ENCODE measurements at places on chromosomes 16 and 17.

- no peak for DNase-seq
Measured at GRCh38 chr16:87420026-87421002, 28.2 kb downstream of the MAP1LC3B start.

DNA sequence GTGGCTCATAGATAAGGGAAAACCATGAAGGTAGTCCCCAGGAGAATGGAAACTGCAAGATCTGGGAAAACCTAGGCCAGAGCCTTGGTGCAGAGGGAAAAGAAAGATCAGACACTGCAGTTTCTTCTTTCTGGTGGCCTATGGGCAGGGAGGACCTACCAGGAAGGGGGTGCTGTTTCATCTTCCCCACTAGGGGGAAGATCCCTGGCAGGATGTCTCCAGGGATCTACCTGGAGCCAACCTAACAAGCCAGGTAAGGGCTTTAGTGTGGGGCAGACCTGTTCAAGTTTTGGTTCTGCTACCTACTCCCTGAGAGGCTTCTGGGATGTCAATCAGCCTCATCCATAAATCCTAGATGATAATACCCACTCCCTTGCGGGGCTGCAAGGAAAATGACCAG, 21.4 kb downstream of the TOM1L2 start:
- DNase-seq = no peak

DNA sequence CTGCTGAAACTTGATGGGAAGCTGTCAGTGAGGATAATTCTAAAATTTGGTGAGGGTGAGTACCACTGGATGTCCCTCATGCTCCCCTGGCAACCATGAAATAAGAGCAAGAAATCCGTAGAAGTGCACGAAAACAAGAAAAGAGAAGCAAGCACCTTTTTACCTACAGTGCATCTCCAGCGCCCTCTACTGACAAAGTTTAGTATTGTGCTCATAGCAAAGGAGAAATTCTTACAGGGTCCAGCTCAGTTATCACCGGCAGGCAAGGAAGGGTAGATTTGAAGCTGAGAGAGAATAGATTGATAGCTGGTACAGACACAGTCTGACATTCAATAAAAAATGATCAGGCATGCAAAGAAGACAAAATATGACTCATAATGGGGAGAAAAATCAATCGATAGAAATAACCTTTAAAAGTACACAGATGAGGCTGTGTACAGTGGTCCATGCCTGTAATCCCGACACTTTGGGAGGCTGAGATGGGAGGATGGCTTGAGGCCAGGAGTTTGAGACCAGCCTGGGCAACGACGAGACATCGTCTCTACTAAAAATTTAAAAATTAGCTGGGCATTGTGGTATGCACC, 28.3 kb upstream of the TEX2 start:
- DNase-seq = no peak

- DNase-seq = no peak
Measured at GRCh38 chr17:14354807-14355206, 53.9 kb downstream of the HS3ST3B1 start.

DNA sequence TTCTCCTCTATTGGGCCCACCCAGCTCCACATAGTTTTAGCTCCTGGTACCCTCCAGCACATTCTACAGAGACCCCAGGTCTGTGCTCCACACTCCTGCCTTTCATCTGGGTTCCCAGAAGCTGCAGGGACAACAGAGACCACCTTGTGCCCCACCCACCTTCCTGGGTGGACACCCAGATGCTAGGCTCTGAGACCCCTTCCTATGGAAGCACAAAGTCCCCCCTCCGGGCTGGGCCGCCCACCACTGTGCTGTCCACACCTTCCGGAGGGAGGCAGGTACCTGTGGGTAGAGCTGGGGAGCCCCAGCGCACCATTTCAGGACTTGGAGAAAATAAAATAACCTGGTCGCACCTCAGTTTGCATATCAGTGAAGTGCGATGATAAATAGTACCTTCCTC, 224.9 kb upstream of the FOXF1 start:
- DNase-seq = no peak

GRCh38 chr16:75787440-75787839, 61.1 kb upstream of the CPHXL start:
- no peak for DNase-seq

DNA sequence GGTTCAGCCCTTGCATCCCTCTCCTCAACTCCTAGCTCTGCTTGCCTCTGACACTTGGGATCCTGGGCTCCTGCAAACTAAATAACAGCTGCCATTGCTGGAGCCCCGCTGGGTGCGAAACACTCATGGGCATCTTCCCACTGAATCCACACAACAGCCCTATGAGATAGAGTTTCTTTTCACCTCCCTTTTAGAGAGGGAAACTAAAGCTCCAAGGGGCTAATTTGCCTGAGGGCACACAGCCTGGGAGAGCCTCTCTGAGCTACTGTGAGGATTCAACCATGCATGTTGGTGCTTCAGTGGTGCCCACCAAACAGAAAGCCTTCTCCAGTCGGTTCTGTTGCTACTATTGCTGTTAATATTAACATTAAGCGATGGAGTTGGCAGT, 4.0 kb downstream of the ACBD4 start:
- no peak for DNase-seq

GRCh38 chr17:82737967-82738877, 2.8 kb downstream of the FN3K start:
- no peak for DNase-seq

DNA sequence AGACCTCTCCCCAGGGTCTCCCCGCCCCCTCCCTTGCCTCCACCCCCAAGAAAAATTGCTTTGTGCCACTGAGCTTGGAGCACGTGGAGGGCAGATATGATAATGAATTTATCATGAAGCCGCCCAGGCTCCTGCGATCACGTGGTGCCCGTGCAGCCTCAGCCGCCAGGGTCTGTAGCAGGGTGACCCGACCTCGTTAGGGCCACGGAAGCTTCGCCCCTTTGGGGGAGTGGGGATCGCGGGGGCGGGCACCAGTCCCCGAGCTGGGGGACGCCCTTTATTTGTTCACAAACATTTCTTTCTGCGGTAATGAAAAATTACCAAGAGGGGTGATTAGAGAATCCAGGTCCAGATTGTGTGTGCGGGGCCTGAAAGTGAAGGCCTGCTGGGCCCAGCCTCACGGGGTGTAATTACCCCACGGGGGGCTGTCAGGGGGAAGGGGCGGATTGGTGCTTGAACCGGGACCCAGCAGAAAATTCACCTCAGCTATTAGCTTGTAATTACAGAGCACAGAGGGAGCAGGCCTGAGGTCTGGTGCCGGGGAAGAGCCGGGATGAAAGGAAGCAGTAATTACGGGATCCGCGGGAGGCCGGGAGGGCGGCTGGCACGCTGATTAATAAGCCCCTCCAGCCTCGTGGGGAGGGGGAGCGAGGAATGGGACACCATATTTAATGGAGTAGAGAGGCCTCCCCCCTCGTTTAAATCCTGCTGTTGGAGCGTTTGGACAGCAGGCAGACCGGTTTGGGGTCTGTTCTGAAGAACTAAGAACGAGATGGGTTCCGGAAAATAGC, 13.3 kb downstream of the GSE1 start:
- DNase-seq = peak; percentile 44

- no peak for DNase-seq
Measured at GRCh38 chr17:48213797-48214196, 106.2 kb downstream of the SNX11 start.

- DNase-seq = no peak
Measured at GRCh38 chr16:13039526-13039925, 138.1 kb downstream of the SHISA9 start.

- no peak for DNase-seq
Measured at GRCh38 chr16:66388350-66389139, 22.1 kb downstream of the CDH5 start.

DNA sequence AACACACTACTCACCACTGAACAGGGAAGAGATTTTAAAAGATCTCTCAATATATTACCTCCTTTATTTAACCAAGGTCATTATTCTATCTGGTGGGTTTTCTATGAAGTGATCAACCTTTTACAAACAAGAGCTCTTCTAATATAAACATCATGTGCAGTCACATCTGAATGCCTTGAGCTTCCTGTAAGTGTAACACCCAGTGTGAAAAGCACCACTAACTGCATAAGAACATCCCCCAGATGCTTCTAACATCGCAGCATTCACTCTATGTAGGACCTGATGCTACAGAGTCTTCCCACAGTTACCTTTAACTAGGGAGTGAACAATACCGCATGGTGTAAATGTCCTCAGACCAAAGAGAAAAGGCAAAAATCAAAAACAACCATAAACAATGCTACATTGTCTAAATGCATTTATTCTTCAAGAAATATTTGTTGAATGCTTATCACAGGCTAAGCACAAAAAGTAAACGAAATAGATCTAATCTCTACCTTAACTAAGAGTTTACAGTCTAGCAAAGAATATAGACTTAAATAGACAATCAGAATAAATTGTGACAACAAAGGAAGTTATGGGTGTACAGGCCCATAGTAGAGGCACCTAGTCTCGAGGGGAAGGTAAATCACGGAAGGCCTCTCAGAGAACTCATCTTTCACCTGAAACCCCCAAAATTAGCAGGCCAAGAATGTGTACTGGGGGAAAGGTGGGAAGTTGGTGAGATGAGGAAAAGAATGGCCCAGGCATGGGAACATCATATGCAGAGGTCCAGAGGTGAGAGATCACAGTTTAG, 16.2 kb downstream of the SKAP1 start:
- DNase-seq = no peak

GRCh38 chr17:66670206-66670605, 164.7 kb upstream of the CACNG5 start:
- no peak for DNase-seq

- DNase-seq = no peak
Measured at GRCh38 chr16:1450218-1450617, 5.9 kb upstream of the CCDC154 start.

- no peak for DNase-seq
Measured at GRCh38 chr16:67393111-67393787, at the start of gene TPPP3. Gene TPPP3 (minus strand): TSS chr16:67393498. CDS start chr16:67391111, 2,387 bp downstream.

DNA sequence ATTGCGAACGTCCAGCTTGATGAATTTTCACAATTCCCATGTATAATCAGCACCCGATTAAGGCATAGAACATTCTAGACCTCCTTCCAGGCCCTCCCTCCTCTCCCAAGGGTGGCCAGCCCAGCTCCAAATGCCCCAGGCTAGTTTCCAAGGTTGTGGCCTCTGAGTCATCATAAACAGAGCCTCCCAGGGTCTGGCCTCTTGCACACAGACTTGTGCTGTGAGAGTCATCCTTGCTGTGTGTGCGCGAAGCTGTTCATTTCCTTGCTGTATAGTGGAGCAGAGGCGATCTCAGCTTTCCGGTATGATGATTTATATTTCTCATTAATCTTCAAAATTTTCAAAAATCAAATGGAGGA, 20.5 kb upstream of the JPH3 start:
- no peak for DNase-seq

- no peak for DNase-seq
Measured at GRCh38 chr16:22762486-22762885, 51.5 kb upstream of the HS3ST2 start.
